ENCODE measurements at places on chromosomes 6 and 20.
A peak's percentile ranks its signal among the peaks of the same experiment; 100 is the strongest.

GRCh38 chr6:168049277-168049676, 29.7 kb downstream of the FRMD1 start:
- no peak for DNase-seq

- DNase-seq: no peak
Measured at GRCh38 chr20:38372806-38373205, 26.5 kb downstream of the LBP start.

- peak; percentile 25 for DNase-seq
Measured at GRCh38 chr20:7113577-7114466, 346.3 kb downstream of the BMP2 start.

DNA sequence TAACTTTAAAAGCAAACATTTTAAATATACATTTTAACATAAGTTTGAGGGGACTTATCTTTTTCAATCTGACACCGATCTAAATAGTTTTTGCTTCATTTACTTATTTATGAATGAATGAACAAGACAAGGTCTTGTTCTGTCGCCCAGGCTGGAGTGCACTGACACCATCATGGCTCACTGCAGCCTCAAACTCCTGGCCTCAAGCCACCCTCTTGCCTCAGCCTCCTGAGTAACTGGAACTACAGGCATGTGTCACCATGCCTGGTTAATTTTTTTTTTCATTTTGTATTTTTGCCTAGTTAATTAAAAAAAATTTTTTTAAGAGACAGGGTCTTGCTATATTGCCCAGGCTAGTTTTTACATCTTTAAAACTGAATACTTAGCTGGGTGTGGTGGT, 25.4 kb downstream of the FBXO9 start:
- no peak for DNase-seq

- DNase-seq: no peak
Measured at GRCh38 chr6:118530942-118531341, 17.2 kb upstream of the PLN start.

- DNase-seq: no peak
Measured at GRCh38 chr20:14336686-14337085, 726 bp downstream of the FLRT3 start.

DNA sequence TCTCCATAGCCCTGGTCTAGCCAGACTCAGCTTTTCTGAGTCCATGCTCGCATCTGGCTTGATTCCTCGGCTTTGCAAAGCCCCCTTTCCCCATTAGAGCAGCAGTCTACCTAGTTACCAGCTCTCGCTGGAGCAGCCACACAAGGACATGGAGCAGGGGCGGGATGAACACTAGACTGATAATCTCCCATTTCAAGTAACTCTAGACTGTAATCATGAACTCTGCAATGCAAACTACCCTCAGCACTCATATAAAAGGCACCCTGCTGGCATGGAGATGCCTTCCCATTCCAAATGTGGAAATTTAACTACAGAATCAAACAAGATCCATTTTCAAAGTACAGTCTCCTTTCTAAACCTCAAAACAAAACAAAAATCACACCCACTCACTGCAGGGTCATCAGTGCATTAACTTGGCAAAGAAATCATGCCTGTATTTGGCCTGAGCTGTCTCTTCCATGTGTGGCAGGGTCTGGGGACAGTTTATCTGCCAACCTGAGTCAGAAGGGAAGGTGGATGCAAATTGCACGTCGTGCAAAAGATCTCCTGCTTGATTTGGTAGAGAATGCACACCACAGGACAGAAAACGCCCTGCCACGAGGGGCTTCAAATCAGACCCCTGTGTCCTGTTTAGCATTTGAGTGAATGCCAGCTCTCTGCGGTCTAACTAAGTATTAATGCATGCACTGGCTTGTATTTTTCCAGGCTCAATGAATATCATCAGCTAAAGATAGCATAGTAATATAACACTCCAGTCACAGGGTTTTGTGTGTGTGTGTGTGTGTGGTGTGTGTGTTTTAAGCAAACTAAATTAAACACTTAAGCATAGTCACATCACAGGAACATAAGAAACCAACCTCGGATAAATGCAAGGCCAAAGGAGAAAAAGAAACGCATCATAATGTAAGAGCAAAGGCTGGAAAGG, 85.3 kb downstream of the MYLK4 start:
- DNase-seq: peak; percentile 11

GRCh38 chr6:169792306-169793015, 41.0 kb downstream of the ERMARD start:
- no peak for DNase-seq

DNA sequence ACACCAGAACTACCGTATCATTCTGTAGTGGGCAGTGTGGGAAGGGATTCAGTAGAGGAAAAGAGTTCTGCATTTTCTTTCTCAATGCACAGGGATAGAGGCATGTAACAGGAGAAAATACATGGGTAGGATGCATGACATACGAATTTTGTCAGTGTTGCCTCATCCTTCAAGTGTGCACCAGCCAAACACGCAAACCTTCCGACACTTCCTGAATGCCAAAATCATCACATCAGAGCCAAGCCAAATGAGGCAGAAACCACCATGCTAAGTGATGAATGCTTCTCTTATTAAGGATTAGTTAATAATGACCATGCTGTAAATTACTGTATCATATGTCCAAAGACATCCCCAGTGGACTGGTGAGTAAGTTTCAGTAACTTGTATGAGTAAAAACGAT, 27.3 kb downstream of the RAMACL start:
- DNase-seq: no peak

- no peak for DNase-seq
Measured at GRCh38 chr6:135012349-135012748, 42.3 kb downstream of the HBS1L start.

GRCh38 chr6:47048638-47049037, 6.5 kb upstream of the ADGRF1 start:
- DNase-seq: no peak

- no peak for DNase-seq
Measured at GRCh38 chr20:58706150-58706892, 13.7 kb downstream of the NPEPL1 start.

DNA sequence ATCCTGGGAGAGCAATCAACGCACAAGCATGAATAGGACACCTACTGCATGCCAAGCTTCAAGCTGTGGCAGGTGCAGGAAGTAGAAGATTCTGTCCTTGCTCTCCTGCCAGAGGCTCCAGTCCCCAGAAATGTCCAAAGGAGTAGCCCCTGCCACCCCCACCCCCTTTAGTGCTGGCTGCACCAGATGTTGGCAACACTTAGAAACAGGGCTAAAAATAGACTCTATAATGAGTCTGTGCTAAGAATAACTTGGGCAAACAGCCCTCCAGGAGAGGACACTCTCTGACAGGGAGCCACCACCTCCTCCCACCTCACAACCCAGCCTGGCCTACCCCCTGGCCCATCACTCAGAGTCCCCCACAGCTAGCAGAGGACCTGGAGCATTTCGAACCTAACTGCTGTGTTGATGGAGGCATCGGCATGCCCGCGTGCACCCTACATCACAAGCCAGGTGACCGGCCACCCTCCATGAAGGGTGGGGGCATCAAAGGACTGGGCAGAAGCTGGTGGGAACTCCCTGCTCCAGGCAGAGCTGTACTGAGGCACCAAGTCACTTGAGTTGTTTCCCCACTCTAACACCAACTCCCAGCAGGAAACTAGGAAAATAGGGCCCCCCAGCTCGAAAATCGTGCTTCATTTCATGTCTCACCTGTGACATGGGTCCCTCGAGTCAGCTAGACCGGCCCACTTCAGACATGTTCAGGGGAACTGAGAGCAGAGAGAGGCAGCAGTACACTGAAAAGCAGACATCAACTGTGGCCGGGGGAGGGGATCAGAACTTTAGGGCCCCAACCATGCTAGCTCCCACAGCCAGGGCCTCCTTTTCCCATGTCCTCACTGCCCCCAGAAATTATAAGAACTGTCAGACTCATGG, 18.7 kb downstream of the TFEB start:
- no peak for DNase-seq

DNA sequence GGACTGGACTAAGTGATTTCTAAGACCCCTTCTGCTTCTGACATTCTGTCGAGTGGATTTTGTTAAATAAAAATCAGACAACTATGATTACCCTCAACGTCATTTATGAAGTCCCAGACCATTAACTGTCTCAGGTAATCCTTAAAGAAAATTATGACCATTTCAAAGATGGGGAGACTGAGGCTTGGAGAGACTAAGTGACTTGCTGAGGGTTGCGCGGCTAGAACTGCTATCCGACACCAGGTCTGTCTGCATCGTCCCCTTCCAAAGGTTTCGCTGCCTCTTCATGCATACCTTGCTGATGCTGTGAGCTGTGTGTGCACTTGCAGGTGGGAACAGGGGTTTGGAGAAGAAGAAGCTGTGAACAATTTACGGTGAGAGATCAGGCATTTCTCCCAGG, 3.1 kb downstream of the SNPH start:
- no peak for DNase-seq

- DNase-seq: no peak
Measured at GRCh38 chr6:31901415-31901952, 402 bp downstream of the ZBTB12 start.

- no peak for DNase-seq
Measured at GRCh38 chr20:45020236-45020886, 54.0 kb downstream of the STK4 start.

DNA sequence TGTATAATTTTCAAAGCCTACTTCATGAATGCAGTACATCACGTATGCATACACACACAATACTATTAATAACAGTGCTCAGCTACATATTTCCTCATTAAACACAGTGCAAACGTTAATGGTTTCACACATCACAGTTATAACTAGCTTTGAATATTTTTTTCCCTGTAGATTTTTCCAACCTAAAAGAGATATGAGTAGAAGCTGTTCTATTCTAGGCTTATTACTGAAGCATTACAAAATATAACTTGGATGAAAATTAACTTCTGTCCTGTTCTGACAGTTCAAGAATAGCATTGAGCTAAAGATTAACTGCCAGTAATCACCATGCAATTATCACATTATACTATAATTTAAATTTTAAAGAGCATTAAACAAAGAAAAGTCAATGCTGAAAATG, 6.2 kb downstream of the LMBRD1 start:
- no peak for DNase-seq

DNA sequence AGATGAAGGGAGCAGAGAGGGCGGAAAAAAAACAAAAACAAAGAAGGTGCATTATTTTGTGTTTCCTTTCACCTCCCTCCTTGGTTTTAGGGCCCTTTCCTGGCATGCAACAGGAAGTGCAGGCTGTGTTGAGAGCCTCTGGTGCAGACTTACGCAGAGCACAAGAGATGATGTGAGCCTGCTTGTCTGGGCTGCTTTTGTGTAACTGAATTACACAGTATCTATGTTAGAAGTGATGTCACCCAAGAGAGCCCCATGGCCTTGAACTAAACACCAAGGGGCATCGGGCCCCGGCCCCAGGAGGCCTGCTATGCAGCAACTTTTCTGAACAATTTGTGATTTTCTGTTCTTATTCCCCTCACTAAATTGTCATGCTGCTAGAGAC, 25.5 kb downstream of the GNAS start:
- DNase-seq: no peak

- no peak for DNase-seq
Measured at GRCh38 chr20:63319164-63320040, 26.4 kb downstream of the COL20A1 start.

DNA sequence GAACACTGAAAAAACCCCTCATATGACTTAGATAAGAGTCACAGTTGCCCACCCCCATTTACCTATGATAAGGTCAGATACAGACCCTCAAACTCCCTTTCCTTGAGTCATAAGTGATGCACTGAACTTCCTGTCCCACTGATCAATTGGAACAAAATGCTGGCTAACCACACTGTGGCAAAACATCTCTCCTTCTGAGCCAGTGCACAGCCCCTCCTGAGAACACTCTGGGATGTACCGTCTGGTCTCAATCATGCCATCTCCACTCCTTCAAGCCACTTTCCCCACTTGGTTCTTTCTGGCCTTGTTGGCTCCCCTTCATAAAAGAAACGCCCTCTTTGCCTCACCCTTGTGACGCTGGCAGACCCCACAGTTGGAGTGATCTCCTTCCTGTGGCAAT, 42.6 kb upstream of the NXT1 start:
- no peak for DNase-seq

DNA sequence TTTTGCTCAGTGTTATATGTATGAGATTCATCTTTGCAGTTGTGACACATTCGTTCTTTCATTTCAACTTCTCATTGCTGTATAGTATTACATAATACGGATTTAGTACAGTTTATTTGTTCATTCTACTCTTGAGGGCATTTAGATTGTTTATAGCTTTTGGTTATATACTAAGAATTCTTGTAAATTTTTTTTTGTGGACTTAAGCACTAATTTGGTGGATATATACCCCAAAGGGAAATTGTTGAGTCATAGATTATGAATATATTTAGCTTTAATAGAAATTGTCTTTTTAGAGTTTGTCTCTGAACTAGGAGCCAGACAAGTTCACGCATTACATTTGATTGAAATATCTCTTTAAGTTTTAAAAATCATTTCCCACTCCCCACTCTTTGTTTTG, 79.6 kb downstream of the DNAH8 start:
- DNase-seq: no peak

DNA sequence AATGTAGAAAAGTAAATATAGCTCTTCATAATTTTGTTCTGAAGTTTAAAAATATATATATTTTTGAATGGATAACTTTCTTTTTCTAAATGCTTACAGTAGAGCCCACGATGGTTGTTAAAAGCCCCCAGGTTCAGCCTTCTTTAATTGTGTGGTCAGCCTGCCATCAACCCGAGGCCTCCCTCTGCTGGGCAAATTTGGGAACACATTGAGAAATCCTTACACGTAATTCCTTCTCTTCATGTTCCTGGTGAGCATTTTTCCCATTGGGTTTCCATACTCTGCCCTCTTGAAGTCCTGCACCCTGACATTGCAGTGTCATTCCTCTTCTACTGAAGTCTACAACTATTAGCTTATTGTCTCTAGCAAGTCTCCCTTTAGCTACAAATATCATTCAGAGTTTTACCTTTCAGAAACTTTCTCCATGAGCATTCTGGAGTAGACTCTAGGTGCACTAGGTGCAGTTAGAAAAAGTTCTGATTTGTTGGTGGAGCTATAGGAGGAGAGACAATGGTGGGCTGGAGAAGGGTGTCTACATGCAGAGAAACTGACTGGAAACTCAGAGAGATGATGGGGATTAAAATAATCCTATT, 40.6 kb downstream of the TRIM38 start:
- DNase-seq: no peak

DNA sequence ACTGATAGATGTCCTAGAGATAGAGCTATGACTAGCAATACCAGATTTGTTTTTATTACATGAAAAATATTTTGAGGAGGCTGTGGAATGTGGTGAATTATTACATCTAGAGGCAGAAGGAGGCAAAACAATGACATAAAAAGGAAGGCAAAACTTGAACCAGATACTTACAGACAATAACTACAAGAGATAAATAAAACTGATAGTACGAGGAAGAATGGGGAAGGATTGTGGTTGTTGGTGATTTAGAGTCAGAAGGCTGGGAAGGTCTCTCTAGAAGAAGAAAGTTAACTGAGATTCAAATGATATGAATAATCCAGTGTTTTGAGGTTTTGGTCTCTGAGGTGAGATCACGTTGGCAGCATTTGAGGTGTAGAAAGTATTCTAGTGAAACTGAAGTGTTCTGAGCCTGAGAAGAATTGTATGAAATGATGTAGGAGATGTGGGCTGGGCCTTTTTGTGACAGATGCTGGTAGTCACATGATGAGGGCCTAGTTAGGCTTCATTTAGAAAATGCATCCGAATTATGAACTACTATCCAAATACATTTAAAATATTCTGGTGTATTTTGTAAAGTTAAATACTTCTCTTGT, 589.1 kb downstream of the EYS start:
- DNase-seq: no peak

GRCh38 chr6:105753207-105753606, 332.9 kb upstream of the PRDM1 start:
- no peak for DNase-seq

GRCh38 chr6:26520237-26520849, 17.8 kb upstream of the HMGN4 start:
- DNase-seq: peak; percentile 12

Data from NCI-H1092 (cell line).